Activated T-helper 1 cell treated with anti-CD3 and anti-CD28 coated beads, Interleukin-12 subunit alpha, Interleukin-12 subunit beta, Interleukin-2, Interleukin-4 antibody, amounts not matched to agents 30 ng/mL and 10 ng/mL and 1 ng/mL, durations not matched to agents 14 hours and 24 hours and 36 hours (primary cell): ENCODE measurements at places on chromosomes 3 and 15. TPM values are rescaled to one million over a fixed set of nuclear protein-coding genes. Genes with fewer than 3 reads are reported as not detected.

GRCh38 chr15:67170143-67170925 lies 84.1 kb downstream of the AAGAB start:
- peak overlapping the region; percentile 77 for H3K27ac ChIP-seq
- peaks cover 78% of the 10 kb centered on the region for H3K36me3 ChIP-seq

Gene CCR9
- total RNA-seq, result not detected in 2 replicates

- H3K4me3 ChIP-seq, result no peak overlapping the region
- no peak for DNase-seq
- no peak overlapping the region for H3K27ac ChIP-seq
Measured at GRCh38 chr3:53198996-53199395, 38.0 kb downstream of the PRKCD start.

- peaks cover 65% of the 10 kb centered on the region for H3K4me1 ChIP-seq
- H3K27me3 ChIP-seq, result peaks cover 16% of the 10 kb centered on the region
- DNase-seq, result no peak
- peak overlapping the region; percentile 12 for H3K4me3 ChIP-seq
- H3K36me3 ChIP-seq, result no peaks in the 10 kb centered on the region
Measured at GRCh38 chr15:70502529-70502928, 260.8 kb downstream of the UACA start.

Gene SH3GL3
- total RNA-seq, result not detected in 2 replicates

Gene SH2D7
- total RNA-seq, result not detected in 2 replicates

DNA sequence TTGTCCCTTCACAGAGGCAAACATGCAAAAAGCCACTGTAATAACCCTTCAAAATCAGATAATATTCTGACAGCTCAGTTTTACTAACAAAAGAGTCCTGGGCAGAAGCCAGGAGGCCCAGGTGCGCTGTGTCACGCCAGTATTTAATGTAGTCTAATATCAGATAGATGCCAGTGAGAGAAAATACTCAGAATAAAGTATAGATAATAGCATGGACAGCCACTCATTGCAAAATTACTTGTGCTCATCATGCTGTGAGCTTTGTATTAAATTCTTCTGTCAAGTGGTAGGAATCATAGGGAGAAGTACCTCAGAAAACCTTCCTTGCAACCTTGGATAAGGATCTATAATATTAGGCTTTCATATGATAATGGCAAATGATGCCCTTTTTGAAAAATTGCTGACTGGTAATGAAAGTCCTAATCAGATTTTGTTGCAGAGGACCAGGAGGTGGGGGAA lies 1154.3 kb downstream of the ROBO1 start:
- H3K4me3 ChIP-seq, result no peak overlapping the region
- no peak overlapping the region for H3K27ac ChIP-seq
- no peaks in the 10 kb centered on the region for H3K27me3 ChIP-seq

Gene DNAJC19
- 59.3 and 60.8 TPM in 2 replicates for total RNA-seq

Gene ITPKA
- 2.8 and 3.1 TPM in 2 replicates for total RNA-seq

GRCh38 chr15:65666257-65666656 lies 44.5 kb downstream of the SLC24A1 start:
- no peaks in the 10 kb centered on the region for H3K27me3 ChIP-seq
- peaks cover 33% of the 10 kb centered on the region for H3K36me3 ChIP-seq
- DNase-seq, result no peak
- no peak overlapping the region for H3K4me3 ChIP-seq
- H3K27ac ChIP-seq, result no peak overlapping the region
- no peaks in the 10 kb centered on the region for H3K4me1 ChIP-seq

DNA sequence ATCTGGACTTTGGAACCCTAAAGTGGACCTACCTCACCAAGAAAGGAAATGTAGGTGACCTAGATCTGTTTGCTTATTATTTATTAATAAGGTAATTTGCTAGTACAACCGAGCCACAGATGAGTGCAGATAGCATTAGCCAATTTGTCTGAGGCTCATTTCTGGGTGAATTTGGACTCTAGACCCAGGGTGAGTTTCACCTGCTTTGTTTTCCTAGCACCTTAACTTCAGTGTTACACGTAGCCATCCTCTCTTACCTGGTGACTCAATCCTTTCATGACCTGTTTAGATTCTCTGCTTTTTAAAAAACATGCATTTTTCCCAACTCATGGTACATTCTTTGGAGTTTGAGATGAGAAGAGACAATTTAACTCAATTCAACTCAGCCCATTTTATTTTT lies 33.5 kb upstream of the KPNA4 start:
- no peak for DNase-seq
- H3K4me3 ChIP-seq, result no peak overlapping the region
- H3K4me1 ChIP-seq, result no peaks in the 10 kb centered on the region

DNA sequence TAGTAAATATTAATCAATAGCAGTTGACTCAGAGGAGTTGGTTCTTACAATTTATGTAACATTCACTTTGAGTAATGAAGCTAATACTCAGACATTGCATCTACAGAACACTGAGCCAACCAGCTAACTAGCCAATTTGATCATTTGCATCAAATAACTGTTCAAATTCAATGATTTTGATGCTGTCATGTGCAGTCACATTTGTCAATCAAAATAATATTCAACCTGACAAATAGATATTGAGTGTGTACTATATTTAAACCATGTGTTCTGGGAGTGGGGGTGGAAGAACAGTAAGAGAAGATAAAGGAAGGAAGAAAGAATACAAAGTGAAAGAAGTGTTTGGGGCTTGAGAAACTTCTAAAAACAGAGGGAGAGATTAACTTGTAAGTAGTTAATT lies 277.2 kb upstream of the ARHGEF26 start:
- no peak for DNase-seq
- H3K4me3 ChIP-seq, result no peak overlapping the region
- peaks cover 5% of the 10 kb centered on the region for H3K27me3 ChIP-seq
- H3K36me3 ChIP-seq, result no peaks in the 10 kb centered on the region
- H3K4me1 ChIP-seq, result no peaks in the 10 kb centered on the region

Gene RPL29
- 1,590 and 1,596 TPM in 2 replicates for total RNA-seq
